AG04449 (cell line): ENCODE measurements at places on chromosomes 5 and 9.

GRCh38 chr5:134151723-134152122 is 25.0 kb downstream of the SKP1 start:
- no peak for DNase-seq

DNA sequence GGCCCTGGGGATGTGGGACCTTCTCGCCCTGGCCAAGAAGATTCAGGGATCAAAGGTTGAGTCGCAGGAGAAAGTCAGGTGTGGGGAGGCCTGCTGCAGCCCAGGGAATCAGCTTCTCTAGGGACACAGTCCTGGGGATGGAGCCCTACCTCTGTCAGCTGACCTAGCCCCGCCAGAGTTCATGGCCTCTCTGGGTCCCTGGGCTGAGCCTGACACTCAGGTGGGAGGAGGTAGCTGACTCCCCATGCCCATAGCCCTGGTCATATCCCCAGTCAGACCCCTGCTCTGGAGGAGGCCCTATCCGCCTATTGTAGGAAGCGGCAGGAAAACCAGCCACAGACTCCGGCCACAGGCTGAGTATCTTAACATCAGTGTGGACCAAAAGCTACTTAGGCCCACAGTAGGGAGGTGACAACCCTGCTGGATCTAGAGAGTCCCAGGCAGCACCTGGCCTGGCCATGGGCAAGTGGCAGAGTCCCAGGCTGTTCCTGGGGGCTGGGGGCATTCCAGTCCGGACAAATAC is 15.0 kb upstream of the MRNIP start:
- DNase-seq: no peak

DNA sequence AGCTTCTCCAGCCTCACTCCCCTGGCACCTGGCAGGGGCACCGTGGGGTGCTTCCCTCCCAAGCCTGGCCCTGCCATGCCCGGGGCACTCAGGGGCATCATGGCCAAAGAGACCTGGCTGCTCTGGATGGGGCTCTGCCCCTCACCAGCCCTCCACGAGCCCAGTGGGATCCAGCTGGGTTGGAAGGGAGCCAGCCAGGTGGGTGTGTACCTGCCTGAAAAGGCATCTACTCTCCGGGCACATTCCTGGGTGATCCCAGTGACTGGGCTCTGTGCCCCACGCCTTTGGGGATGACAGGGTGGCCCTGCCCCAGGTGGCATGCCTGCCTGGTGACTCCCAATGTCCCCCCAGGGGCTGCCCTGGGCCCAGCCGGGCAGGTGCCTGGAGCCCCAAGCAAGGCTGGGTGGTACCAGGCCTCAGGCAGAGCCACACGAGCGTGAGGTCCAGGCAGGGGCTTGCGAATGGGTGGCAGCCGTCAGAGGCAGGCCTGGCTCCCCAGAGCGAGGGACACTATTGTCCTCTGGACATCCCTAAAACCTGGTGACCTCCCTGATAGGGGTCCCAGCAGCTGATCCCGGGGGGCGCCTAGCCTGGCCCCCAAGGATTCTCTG is 777 bp downstream of the GPSM1 start:
- DNase-seq: no peak

- DNase-seq: no peak
Measured at GRCh38 chr5:56167519-56167918, 65.6 kb downstream of the ANKRD55 start.

DNA sequence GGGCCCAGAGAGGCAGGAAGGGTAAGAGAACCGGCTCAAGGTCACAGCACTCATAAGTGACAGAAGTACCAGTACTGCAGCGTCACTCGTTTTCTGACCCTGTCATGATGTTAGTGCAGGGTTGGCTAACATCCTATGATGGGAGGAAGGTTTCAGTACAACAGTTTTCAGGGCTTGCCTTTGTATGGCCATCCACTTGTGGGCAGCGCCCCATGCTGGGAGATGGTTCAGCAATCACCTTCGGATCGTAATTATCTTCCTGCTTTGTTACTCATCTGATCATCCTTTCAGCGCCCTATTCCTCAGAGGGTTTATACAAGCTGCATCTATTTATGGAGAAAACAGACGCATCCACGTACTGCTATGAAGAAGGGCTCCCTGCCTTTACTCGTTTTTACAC is 2.4 kb downstream of the MAP1B start:
- no peak for DNase-seq
